ENCODE measurements at places on chromosomes 1 and 21. TPM values are rescaled to one million over a fixed set of nuclear protein-coding genes. Genes with fewer than 3 reads are reported as not detected.

Gene NPHS2
- polyA plus RNA-seq: not detected

GRCh38 chr1:62381831-62382657 lies 54.8 kb upstream of the USP1 start:
- no peak for DNase-seq

Gene FAM229A
- 2.4 TPM for polyA plus RNA-seq

DNA sequence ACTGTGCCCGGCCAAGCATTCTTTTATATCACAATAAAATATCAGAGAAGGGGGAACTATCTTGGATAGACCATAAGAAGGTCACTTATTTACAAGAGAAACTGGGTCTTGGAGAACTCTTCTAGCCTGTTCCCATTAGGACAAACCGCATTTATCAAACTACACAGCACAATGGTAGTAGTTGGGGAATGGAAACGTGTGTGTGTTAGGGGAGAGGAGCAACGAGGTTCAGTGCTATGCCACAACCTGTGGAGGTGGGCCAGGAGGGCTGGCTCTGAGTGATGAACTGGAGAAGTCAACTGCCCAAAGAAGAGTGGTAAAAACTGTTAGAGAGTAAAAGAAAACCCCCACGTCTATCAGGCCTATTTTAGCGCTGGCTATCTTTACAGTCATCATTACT lies 1.6 kb downstream of the DONSON start:
- DNase-seq: no peak

DNA sequence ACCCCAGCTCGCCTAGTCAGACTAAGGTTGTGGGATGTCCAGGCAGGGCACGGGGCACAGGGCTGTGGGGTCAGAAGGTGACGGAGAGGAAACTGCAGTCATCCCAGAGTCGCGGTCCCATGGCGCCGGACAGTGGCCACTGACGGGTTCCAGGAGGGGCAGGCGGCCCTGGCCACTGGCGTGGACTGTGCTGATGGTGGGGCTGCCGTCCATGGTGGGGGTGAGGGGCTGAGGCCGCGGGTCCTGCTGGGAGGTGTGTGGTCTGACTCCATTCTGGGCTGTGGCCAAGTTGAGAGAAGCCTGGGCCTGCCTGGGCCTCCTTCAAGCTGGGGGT lies 32.0 kb downstream of the PCNT start:
- no peak for DNase-seq

DNA sequence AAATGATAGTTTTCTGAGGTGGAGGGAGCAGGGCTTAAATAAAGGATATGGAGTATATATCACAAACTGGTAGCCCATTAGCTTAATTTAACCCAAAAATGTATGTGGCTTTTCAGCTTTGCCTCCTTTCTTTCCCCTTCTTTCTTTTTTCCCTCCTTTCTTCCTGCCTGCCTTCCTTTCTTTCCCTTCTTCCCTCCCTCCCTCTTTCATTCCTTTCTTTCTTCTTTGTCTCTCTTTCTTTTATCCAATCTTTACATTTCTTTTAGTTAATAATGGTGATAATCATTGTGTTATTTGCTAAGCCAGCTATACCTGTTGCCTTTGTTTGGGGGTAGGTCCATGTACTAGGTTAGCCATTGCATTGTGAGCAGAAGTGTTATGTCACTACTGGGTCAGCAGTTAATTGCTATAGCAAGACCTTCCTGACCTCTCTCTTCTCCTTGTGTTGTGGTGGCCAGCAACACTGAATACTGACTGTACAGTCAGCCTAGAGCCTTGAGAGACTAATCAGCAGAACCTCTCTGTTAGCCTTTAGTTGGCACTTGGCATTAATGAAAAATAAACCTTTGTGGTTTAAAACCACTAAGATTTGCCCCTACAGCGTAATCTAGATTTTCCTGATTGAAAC lies 5.1 kb downstream of the GORAB start:
- DNase-seq: no peak

- DNase-seq: no peak
These were observed 23.8 kb downstream of the FH start for GRCh38 chr1:241495741-241496140.

DNA sequence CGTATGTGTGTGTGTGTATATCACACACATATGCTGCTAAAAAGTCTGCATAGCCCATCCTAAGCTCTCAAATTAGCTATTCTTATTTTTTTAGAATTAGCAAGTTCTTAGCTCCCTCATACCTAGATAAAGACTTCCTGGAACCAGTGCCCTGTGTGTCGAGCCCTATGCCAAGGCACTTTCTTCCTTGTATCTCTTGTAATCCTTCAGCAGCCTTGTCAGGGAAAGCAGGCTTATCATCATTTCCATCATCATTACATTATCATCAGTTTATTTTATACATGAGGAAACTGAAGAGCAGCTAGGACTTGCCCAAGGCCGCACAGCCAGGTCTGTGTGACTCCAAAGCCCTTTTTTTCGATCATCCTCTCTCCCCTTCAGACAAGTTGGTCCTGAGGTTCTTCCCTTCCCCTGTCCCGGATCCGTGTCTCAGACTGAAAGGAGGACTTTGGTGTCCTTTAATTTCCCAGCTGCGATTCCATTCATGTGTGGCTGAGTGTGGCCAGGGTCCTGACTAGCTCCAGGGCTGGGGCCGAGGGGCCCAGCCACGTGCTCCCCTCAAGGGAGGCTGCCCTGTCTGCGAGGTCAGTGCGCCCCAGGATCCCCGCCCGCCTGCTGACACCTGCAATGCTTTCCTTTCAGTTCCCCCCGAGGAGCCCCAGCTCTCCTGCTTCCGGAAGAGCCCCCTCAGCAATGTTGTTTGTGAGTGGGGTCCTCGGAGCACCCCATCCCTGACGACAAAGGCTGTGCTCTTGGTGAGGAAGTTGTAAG lies 24.9 kb downstream of the IL6R start:
- DNase-seq: no peak

Gene INSRR
- polyA plus RNA-seq: not detected

DNA sequence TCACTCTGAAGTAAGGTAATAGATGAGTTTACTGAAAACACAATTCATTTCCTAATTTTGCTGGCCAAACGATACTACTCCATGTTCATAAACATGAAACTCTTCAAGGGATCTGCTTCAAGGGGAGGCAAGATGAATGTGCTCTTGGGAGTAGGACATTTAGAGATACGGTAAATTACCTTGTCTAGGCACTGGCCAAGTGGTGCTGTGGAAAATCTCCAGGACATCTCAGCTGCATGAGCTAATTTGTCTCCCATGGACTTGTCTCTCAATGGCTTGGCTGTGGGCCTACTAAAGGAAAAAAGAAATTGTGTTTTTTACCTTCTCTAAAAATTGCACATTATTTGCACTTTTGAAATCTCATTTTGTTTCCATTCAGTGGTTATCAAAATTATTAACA lies 780.6 kb downstream of the LTN1 start:
- DNase-seq: no peak

- no peak for DNase-seq
These were observed 140.6 kb upstream of the SAMSN1 start for GRCh38 chr21:14686466-14687267.

Gene SPRR1A
- 35.0 TPM for polyA plus RNA-seq

DNA sequence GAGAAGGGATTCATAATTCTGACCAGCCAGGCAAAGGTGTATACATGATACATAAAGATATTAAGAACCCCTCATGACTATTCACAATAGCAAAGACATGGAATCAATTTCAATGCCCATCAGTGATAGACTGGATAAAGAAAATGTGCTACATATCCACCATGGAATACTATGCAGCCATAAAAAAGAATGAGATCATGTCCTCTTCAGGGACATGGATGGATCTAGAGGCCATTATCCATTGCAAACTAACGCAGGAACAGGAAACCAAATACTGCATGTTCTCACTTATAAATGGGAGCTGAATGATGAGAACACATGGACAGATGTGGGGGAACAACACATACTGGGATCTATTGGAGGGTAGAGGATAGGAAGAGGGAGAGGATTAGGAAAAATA lies 21.4 kb downstream of the CR1L start:
- DNase-seq: no peak

- DNase-seq: no peak
These were observed 880 bp upstream of the MTF2 start for GRCh38 chr1:93078203-93078602.

Gene ID3
- polyA plus RNA-seq: 12.7 TPM

DNA sequence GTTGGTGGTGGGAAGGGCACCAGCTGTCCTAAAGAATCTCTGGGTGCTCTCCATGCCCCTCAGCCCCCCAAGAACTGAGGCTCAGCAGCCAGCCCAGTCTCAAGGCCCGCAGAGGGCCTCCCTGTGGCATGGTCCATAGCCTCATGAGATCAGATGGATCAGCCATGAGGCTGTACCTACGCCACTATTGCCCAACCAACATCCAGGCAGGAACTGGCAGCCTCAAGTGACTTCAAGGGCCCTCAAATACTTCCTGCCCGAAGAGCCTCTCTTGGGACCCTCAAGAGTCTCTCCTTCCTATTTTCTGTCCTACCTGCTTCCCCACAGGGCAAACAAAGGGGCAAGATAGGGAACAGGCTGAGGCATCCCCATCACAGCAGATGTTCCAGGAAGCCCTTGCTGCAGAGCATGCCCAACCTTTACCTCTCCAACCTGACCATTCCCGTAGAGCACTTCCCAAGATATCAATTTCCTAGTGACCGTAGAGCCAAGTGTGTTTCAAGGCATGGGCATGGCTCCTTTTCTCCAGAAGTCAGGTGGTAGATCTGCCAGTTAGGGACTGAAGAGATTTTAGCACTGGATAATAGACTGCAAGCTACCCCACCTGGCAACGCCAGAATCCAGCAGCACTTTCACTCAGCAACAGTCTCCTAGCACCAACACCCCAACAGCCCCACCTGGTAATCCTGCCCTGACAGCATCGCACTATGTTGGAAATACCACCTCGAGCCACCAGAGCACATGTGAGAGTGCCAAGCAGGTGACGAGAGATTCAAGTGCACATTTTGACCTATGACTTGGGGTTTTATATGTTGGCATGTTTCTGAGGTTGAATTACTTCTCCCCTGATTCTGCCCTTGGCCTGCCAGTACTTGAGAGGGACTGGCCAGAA lies 13.7 kb upstream of the MFSD2A start:
- DNase-seq: no peak

GRCh38 chr1:180065408-180065807 lies 89.3 kb upstream of the QSOX1 start:
- no peak for DNase-seq

Gene FALEC
- 0.13 TPM for polyA plus RNA-seq

GRCh38 chr1:22687191-22687590 lies 23.4 kb upstream of the EPHB2 start:
- DNase-seq: no peak

GRCh38 chr1:157910270-157910669 lies 68.7 kb upstream of the CD5L start:
- DNase-seq: no peak

- peak; percentile 9 for DNase-seq
These were observed 160.2 kb downstream of the COP1 start for GRCh38 chr1:176046926-176047325.

DNA sequence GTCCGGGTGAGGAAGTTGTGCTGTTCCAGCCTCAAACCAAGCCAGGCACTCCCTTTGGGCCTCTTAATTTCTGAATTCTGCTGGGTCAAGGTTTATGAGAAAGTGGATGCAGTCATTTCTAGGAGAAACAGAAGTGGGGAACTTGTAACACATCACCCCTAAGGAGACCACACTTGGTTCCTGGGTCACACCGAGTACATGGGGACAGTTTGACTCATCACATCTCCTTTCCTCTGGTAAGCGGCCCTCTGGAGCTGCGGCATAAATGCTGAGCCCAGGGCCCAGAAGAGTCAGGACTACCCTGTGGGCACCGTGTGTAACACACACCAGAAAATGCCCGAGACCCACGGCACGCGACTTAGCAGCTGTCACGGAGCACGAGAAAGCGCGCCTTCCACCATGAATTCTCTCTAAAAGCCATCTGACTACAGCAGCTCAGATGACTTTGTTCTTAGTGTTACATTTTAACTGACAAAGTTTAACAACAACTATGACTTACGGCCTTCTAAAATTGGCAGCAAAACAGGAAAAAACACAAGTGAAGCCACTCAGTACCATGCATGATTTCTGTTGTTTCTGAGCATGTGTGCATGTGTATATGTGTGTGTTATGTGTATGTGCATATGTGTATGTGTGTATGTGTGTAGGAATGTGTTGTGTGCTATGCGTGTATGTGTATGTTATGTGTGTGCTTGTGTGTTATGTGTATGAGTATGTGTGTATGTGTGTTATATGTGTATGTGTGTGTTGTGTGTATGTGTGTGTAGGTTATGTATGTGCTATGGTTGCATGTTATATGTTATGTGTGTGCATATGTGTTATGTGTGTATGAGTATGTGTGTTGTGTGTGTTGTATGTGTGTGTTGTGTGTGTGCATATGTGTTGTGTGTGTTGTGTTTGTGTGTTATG lies 50.8 kb downstream of the TOMM20 start:
- DNase-seq: no peak

GRCh38 chr21:23887725-23888306 lies 1719.5 kb downstream of the MRPL39 start:
- DNase-seq: no peak

Gene GBP7
- polyA plus RNA-seq: not detected

Gene NUP210L
- polyA plus RNA-seq: not detected

Gene MAP1LC3C
- polyA plus RNA-seq: not detected

DNA sequence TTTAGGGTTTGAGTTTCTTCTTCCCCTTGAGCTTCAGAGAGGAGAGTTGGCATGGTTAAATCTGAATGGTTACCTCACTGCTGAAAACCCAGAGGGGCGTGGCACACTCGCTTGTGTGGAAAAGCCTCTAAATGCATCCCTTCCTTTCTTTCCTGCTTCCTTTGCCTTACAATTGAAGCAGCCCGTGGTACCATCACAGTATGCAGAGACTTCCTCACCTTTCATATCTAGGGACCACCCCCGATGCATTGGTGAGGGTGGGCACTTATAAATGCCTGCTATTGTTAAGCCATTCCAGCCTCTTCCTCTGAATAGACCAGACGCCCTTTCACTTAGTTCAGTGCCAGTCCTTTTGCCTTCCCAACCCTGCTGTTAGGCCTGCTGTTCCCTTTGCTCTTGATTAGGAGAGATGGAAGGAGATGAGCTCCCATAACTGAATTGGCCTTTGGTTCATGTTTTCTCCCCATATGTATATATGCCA lies 21.9 kb upstream of the LAX1 start:
- no peak for DNase-seq

GRCh38 chr1:185337246-185337645 lies 20.2 kb upstream of the IVNS1ABP start:
- DNase-seq: no peak

DNA sequence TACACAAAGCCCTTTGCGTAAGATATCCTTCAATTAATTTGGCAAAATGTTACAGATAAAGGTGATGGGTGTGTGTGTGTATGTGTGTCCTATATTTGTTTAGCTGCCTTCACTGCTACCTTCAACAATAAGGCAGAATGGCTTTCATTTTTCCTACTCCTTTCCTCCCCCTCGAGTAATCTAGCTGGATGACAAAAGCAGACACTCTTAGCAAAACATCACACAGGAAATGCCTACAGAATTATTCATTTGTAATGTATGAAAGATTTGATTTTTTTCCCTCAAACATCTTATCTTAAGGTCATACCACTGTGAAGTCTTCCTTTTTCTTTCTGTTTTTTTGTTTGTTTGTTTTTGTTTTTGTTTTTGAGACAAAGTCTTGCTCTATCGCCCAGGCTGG lies 10.6 kb downstream of the PTPN22 start:
- no peak for DNase-seq
